ENCODE measurements at places on chromosomes 2 and 18.

DNA sequence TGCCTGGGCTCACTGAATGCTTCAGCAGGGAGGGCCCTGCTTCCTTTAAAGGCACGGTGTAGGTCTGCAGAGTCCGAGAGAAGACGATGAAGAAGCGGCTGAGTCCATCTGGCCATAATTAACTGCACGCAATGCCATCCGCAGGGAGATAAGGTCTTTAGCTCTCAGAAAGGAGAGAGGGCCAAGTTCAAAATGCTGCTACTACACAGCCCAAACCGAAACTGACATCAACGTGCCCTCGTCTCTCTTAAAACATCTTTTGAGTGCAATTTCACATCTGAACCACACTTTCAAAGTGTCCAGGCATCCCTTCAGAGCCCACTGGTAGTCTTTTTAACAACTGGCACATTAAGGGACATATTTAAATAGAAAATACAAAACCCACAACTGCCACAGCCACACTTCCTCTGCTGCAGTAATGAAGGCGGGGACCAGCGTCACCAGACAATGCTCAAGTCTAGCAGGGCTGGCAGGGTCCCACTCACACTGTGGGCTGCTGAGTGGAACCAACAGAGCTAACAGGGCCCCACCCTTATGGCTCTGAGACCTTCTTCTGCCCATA lies 35.8 kb downstream of the ST3GAL5 start:
- no peak for DNase-seq

DNA sequence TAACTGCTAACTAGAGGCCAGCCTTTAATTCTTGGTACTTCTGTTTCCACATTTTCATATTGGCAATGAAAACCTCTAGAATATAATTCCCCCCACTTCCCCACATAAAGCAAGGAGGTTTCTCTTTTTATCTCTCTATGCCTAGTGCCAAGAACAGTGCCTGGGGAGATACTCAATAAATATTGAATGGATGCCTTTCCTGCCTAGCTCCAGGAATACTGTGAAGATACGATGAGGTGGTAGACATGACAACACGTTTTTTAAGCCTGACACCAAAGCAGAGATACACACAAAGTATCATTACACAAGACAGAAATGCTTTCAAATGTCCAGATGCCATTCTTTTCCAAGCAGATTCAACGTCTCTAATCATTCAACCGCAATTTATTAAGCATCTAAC lies 535.5 kb downstream of the XIRP2 start:
- no peak for DNase-seq

DNA sequence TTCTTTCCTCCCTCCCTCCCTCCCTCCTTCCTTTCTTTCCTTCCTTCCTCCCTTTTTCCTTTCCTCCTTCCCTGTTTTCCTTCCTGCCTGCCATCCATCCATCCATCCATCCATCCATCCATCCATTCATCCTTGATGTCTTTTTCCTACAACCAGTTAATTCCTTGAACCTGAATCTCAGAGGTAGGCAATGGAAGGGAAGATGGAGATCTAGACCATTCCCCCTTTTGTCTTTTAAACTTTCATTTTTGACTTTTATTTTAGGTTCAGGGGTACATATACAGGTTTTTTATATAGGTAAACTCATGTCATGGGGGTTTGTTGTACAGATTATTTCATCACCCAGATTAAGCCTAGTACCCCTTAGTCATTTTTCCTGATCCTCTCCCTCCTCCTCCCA lies 97.4 kb downstream of the OSBPL6 start:
- no peak for DNase-seq

DNA sequence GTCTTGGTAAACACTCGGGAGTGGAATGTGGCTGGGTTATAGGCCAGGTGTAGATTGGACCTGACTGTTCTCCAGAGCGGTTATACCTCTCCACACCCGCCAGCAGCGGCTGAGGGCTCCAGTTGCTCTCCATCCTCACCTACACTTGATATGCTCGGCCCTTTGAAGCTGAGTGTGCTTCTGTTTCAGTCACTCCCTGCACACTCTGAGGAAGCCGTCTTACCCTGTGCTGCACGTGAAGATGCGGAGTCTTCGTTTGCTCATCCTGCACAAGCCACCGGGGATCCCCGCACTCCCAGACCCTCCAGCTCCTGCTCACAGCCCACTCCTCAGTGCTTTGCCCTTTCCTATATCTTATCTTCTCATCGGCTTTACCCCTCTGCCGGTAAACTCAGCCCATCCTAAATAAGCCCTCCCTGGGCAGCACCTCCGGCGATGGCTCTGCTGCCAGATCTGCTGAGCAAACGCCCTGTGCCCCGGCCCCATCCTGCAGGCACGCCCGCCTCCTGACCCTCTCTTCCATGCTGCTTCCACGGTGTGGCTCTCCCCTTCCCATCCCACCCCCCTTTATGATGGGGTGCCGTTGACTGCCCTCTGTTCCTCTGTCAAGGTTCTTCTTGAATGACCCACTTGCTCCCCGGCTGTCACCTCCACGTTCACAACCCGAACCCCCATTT lies 47.3 kb upstream of the ODC1 start:
- DNase-seq: no peak

DNA sequence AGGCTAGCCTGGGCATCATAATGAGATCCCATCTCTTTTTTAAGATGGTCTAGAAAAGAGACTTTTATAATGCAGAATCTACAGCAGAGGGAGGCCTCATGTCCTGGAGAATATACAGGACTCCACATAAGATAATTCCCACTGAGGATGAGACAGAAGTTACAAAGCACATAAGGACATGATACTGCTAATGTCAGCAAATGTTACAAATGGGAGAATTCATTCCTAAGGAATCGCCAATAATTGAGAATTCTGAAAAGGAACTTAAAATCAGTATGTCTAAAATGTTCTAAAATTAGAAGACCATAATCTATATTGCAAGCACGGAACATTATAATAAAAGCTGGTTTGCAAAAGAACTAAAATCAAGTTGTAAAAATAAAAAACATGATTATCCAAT lies 131.6 kb upstream of the PKDCC start:
- DNase-seq: no peak

GRCh38 chr18:62784966-62785413 lies 69.6 kb downstream of the PHLPP1 start:
- DNase-seq: no peak

DNA sequence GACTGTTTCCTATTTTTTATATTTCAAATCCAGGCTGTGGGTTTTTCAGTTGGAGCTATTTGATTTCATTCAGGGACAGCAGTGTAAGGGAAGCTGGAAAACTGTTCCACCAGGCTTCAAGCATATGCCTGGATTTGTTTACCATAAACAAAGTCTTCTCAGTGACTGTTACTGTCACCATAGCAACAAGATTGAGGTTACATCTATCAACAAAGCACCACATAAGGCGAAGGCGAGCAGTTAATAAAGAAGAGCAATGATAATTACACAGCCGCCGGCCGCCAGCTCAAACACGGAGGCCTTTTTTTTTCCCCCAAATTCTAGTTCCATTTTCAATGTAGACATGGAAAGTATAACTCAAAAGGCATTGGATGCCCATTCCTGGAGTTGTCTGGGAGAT lies 553.7 kb upstream of the SYT4 start:
- DNase-seq: no peak

DNA sequence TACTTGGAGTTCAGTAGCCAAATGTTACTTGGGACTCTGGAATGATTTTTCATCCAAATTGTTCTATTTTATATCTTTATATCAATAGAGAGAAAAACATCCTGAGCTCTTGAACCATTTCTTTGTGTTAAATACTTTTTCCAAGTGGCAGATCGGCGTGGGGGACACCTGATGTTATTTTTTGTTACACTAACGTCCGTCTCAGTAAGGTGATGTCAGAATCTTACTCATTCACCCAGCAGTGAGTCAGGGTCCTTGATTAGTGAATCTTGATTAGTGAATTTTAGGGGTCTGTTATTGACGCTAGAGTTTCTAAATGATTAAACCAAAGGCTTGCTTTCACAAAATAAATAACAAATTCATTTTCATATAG lies 1.7 kb downstream of the MIB1 start:
- no peak for DNase-seq

- DNase-seq: no peak
These were observed 87.0 kb downstream of the ZEB2 start for GRCh38 chr2:144432921-144433320.

GRCh38 chr2:96100893-96101304 lies 15.5 kb downstream of the ADRA2B start:
- no peak for DNase-seq

DNA sequence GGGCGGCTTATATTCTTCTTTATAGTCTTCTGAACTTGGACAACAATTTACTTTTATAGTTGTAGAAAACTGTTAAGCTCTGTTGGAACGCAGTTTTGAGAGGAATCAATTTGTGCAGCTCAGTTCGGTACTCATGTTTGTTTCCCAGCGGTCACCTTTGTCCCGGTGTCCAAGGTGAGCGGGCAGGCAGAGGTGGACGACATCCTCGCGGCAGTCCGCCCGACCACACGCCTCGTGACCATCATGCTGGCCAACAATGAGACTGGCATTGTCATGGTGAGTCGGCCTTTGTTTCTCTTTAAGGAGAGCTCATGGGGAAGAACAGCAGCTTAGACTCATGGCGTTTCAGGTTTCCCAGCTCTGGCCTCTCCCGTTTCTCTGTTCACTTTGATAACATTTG lies 18.6 kb upstream of the ESPNL start:
- no peak for DNase-seq

GRCh38 chr2:199989822-199990221 lies 34.4 kb downstream of the MAIP1 start:
- no peak for DNase-seq

DNA sequence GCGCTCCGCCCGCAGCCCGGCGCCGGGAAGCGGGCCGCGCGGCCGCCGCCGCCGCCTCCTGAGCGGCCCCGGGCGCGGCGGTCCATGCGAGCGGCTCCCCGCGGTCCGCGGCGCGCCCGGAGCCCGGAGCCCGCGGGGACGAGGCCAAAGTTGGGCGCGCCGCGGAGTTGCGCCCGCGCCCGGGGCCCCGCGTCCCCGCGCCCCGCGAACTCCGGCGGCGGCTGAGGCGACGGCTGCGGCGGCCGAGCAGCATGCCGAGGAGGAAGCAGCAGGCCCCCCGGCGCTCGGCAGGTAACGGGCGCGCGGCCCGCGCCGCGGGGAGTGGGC lies 992 bp downstream of the TSHZ1 start:
- DNase-seq: no peak

DNA sequence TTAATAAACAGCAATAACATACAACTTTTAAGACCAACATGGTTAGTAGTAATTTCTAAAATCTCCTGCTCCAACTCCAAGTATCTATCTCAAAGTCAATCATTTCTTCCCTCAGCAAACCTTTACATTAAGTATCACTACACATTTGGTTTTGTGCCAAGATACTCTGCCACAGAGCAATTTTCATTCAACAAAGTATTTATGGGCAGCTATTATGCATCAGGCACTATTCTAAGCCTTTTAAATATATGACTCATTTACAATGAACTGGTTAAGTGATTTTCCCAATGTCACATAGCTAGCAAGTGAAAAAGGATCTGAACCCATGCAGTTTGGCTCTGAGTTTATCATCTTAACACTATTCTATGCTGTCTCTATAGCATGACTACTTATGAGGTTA lies 264.3 kb downstream of the NOL4 start:
- DNase-seq: no peak

DNA sequence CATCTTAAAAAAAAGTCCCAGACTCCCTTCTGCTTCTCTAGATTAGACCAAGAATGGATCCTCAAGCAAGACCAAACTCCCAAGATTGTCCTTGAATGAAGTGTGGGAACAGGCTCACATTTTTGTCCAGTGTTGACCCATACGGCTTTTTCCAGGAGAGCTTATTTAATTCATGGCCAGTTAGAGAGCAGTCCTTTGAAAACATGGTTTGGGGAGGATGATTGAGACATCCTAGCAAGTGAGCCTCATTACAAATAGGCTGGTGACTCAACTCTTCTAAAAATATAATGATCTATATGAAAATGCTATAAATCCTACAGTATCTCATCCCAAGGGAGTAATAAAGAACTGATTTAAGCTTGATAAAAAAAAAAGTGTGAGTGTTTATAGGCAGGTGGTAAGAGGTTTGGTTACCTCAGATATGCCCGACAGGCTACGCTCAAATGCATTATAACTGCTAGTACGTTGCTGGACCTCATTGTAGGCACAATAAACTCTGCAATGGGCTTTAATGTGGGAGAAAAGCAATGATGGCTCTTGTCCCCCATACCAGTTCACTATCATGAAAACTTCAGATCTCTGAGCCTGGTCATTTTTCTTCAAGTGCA lies 17.0 kb downstream of the ANKRD29 start:
- DNase-seq: no peak

DNA sequence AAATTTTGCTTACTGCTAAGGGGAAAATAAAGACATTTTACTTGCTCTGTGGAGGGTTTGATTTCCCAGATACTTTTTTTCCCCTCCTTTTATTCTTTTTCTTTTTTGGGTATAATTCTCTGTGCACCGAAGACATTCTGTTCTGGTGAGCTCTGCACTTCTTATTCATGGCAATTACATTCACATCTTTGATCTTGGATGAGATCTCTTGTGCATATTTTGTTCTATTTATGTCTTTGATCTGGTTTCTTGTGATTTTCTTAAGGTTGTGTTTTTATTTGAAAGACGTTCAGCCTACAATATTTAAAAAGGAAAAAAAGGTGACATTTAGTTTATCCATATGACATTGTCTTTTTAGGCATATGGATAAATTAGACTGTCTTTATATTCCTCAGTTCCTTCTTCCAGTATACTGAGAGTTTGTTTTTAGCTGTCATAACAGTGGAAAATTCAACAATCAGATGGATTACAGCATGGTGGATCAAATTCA lies 33.7 kb upstream of the EPHA4 start:
- no peak for DNase-seq

DNA sequence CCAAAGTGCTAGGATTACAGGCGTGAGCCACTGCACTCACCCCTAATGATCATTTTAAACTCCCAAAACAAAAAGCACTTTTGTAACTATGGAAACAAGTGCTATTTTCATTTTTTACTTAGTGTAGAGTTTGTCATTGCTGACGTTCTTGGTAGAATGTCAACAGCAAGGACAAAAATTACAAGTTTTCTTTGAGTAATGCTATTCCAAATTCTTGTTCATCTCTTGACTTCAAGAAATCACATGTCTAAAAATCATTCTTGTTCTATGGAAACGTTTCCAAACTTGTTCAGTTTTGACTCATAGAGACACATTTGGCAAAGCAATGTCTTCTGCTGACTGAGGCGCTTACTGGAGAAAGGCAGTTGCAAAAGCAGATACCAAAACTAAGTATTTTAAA lies 82.6 kb downstream of the MBP start:
- DNase-seq: no peak

DNA sequence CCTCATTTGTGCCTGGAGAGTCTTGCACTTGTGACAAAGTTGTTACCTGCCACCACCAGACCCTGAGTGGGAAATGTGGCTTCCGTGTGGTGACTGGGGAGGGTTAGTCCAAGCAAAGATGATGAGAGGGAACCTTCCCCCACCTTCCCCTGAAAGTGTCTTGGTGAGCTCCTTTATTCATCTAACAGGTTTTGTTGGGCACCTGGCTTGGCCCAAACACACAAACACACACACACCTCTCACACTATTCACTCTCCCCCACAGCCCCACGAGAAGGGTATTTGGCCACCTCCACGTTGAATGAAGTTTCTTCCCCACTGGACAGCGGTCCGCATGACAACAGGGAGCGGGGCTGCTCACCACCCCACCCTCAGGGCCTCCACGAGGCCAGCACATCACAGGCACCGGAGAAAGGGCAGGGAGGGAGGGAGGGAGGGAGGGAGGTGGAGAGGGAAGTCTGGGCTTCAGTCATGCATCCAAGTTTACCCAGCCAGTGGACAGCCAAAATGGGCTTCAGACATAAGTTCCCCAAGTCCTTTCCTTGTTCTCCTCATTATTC lies 1.4 kb downstream of the CIB4 start:
- no peak for DNase-seq
